ENCODE measurements at places on chromosomes 12 and 14.

DNA sequence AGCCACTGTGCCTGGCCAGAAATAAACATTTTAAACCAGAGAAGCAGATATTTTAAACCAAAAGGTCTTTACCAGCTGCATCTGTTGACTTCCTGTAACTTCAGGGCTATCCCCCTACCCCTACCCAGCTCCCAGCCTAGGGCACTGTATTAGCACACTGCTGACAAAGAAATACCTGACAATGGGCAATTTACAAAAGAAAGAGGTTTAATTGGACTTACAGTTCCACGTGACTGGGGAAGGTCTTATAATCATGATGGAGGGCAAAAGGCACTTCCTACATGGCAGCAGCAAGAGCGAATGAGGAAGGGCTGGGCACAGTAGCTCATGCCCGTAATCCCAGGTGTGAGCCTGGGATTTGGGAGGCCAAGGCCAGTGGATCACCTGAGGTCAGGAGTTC lies 26.0 kb downstream of the GEMIN2 start:
- H3K4me3 ChIP-seq: no peak overlapping the region
- H3K36me3 ChIP-seq: peaks cover 6% of the 10 kb centered on the region
- DNase-seq: no peak
- no peaks in the 10 kb centered on the region for H3K27me3 ChIP-seq
- H3K27ac ChIP-seq: no peak overlapping the region

GRCh38 chr12:19065871-19066270 lies 63.7 kb upstream of the PLEKHA5 start:
- no peak overlapping the region for H3K27ac ChIP-seq
- H3K4me3 ChIP-seq: no peak overlapping the region
- no peaks in the 10 kb centered on the region for H3K4me1 ChIP-seq

DNA sequence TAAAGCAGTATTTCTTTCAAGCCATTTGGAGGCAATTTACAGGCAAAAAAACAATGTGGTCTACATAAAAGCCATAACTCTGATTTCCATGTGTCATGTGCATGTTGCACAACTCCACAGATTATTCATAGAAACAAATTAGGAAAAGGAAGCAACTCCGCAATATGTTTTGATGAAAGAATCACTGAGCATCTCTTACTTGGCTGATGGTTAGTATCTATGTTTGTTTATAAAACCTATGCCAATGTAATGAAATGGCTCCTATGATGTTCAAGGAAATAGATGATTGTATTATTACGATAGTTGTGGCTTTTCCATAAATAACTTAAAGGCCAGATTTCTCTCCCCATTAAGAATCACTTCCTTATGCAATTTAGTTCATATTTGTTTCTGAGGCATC lies 373.7 kb downstream of the CCDC91 start:
- H3K27me3 ChIP-seq: no peaks in the 10 kb centered on the region
- no peaks in the 10 kb centered on the region for H3K4me1 ChIP-seq
- H3K36me3 ChIP-seq: no peaks in the 10 kb centered on the region
- no peak overlapping the region for H3K27ac ChIP-seq

GRCh38 chr14:89912221-89912620 lies 42.3 kb downstream of the EFCAB11 start:
- no peak for DNase-seq
- H3K4me3 ChIP-seq: no peak overlapping the region
- H3K27me3 ChIP-seq: no peaks in the 10 kb centered on the region
- no peaks in the 10 kb centered on the region for H3K36me3 ChIP-seq
- no peak overlapping the region for H3K27ac ChIP-seq

DNA sequence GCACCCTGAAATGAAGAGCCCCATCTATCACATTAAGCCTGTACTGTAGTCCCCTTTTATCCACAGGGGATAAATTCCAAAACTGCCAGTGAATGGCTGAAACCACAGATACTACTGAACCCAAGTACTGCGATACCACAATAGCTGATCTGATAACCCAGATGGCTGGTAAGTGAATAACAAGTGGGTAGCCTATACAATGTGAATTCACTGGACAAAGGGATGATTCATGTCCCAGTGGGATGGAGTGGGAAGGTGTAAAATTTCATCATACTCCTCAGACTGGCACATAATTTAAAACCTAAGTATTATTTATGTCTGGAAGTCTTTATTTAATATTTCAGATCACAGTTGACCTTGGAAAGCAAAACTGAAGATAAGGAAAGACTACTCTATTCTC lies 201.3 kb downstream of the GPHN start:
- H3K27ac ChIP-seq: no peak overlapping the region
- no peak overlapping the region for H3K4me3 ChIP-seq
- DNase-seq: no peak
- no peaks in the 10 kb centered on the region for H3K4me1 ChIP-seq
- no peaks in the 10 kb centered on the region for H3K36me3 ChIP-seq

- no peak overlapping the region for H3K4me3 ChIP-seq
- H3K4me1 ChIP-seq: no peaks in the 10 kb centered on the region
- H3K27ac ChIP-seq: no peak overlapping the region
- H3K36me3 ChIP-seq: no peaks in the 10 kb centered on the region
- DNase-seq: peak; percentile 16
Measured at GRCh38 chr14:97185186-97185585, 388.0 kb downstream of the VRK1 start.

GRCh38 chr14:56224691-56225681 lies 106.8 kb downstream of the PELI2 start:
- H3K4me3 ChIP-seq: no peak overlapping the region
- H3K27me3 ChIP-seq: no peaks in the 10 kb centered on the region

- H3K4me1 ChIP-seq: no peaks in the 10 kb centered on the region
- no peak for DNase-seq
Measured at GRCh38 chr14:36748610-36749213, 87.1 kb downstream of the PAX9 start.
